ENCODE measurements at places on chromosomes 3 and 15.

GRCh38 chr3:76644305-76644675, 395.6 kb upstream of the ROBO2 start:
- no peak for DNase-seq

- DNase-seq = no peak
Observed at GRCh38 chr3:177807150-177807875, 610.0 kb upstream of the TBL1XR1 start.

DNA sequence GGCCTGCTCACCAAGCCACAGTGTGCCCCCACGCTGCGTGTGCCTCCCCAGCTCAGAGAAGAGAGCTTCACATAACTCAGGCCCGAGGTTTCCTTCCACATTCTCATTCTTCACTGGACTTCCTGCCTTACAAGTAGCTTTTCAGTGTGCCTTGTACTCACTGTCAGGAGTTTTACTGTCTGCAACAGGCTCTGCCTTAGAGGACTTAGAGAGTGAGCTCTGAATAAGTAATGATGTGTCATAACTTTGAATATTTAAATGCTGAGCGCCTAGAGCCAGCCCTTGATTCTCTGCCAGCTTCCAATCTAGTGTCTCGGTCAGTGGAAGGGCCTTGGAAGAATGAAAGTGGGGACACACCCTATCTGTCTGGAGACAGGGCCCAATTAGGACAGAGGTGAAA, 41.8 kb downstream of the ITGB5 start:
- no peak for DNase-seq

- DNase-seq = no peak
Observed at GRCh38 chr3:24088782-24089181, 143.7 kb downstream of the NR1D2 start.

- no peak for DNase-seq
Observed at GRCh38 chr3:184776916-184777315, 35.0 kb upstream of the VPS8 start.

- no peak for DNase-seq
Observed at GRCh38 chr15:74808840-74809229, 3.8 kb upstream of the LMAN1L start.

DNA sequence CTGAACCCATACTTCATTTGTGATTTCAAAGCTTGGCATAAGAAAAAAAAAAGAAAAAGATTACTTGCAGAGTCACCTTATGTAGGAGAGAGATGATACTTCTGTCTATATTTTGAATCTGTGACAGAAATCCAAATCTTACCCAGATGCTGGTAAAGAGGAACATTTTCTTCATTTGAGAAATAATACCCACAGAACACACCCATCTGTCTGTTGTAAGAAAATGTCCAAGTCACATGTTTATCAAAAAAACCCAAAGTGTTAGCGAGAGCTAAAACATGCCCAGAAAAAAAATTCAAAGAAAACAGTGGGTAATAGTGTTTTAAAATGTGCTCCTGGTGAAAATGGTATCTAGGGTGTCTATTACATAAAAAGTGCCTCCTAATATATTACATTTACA, 18.0 kb upstream of the RAP2B start:
- no peak for DNase-seq

DNA sequence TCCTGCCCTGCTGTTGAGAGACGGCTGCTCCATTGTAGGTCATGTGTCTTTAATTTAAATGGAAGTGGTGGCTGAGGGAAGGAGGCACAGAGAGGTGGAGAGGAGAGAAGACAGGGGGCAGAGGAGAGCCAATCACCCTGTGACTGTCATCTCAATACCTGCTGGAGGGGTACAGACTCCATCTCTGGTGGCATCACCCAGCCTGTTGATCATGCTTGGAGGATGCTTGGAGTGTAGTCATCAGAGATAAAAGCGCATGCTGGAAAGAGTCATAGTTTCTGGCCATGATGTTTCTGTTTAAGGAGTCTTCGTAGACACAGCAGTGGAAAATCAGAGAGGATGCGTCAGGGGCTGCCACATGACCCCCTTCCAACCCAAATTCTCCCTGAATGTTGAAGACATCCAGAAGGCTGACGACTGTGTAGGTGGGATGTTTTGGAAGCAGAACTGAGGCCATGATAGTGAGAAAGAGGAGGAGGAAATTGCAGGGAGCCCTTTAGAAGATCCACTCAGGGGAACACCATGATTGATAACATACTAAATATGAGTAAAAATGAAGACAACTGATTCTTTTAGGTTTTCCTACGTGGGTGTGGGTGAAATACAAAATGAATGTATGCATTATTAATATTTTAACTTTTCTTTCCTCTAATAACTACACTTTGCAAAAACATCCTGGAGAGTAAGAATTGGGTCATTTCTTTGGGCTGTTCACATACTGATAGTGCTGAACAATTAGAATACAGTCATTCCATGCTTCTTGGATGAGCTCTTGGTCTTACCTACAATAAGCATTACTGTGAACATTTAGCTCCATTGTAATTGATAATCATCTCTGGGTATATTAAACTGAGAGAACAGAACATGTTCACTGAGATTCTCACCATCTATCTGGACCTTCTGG, 210.6 kb upstream of the ATP10A start:
- no peak for DNase-seq

- no peak for DNase-seq
Observed at GRCh38 chr3:24640330-24640877, 145.8 kb upstream of the THRB start.

- DNase-seq = no peak
Observed at GRCh38 chr3:13053420-13053819, 19.8 kb downstream of the IQSEC1 start.

- no peak for DNase-seq
Observed at GRCh38 chr3:31456373-31456772, 76.4 kb upstream of the STT3B start.

DNA sequence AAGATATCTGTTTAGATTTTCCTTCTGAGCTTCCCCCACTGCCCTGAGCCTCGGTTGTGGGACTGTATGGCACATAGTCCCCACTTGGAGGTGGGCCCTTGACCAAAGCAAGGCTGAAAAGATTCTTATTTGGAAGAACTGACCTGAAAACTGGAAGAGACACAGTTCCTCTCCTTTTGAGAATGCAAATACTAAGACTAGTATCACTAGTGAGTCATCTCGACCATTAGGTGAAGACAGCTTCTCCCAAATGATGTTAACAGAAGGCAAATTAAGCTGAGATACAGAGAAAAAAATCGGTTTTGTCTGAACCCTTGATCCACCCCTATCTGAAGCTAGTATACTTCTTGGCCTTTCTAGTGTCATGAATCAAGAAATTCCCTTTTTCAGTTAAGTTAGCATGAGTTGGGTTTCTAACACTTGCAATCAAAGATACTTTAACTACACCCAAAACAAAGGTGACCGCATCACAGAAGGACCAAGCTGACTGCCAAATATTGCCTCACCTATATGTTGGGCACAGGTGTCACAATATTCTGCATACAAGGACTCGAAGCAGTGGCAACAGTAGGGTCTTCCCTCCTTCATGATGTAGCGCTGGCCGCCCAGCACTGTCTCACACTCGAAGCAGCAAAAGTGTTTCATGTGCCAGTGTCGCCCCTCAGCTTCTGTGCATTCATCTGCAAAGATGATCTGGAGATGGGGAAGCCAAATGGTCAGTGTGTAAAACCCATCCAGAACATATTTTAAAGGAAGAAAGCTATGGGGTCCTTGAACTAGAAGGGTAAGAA, 72.4 kb downstream of the PRICKLE2 start:
- no peak for DNase-seq

DNA sequence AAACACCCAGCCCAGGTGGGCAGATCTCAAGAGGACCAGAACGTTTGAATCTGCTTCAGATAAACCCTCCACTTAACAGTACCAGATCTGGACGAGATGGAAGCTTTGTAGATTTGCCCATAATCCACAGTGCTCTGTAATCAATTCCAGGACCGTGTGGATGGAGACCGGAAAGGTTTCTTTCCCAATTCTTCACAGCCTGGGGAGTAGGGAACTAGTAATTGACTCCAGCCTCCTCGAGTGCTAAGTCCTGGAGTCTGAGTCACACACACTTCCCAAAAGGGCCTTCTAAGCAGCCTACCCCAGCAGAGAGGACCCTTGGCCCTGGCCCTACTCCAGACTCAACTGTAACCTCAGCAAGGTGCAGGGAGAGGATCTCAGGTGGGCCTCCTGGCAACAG, 56.2 kb upstream of the TSEN2 start:
- DNase-seq = no peak

GRCh38 chr15:47431501-47431900, 285.8 kb upstream of the SEMA6D start:
- DNase-seq = no peak

- no peak for DNase-seq
Observed at GRCh38 chr3:44237665-44238064, 4.0 kb upstream of the TOPAZ1 start.

DNA sequence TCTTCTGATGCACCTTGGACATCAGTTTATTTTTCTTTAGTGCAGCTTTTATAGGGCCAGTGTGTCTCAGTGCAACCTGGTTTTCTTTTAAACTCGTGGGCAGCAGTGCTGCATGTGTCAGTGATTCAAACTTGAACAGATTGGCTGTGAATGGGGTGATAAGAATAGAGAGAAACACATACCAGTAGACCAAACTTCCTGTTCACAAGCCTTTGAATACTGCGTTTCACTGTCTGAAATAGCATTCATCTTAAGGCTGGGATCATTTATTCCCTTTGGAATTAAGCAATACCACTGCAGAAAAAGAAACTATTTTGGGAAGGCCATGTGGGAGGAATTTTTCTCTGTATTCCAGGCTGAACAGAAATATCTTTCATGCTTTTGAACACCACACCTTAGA, 51.7 kb downstream of the PHLDB2 start:
- no peak for DNase-seq

DNA sequence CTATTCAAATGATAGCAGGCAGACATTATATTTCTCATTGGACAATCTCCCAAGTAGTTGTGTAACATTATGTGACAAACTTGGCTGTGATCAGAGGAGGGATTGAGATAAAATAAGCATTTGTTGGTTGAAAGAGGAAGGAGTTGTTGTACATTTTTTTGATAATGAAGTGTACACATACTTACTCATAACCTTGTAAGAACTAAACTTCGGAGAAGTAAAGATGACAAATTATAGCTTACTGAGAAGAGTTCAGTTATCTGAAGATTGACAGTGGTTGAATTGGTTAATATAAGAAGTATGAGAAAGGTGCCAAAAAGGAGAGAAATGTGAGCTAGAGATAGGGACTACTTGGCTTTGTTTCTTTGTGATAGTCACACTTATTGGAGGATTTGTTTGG, 32.6 kb downstream of the STT3B start:
- no peak for DNase-seq

DNA sequence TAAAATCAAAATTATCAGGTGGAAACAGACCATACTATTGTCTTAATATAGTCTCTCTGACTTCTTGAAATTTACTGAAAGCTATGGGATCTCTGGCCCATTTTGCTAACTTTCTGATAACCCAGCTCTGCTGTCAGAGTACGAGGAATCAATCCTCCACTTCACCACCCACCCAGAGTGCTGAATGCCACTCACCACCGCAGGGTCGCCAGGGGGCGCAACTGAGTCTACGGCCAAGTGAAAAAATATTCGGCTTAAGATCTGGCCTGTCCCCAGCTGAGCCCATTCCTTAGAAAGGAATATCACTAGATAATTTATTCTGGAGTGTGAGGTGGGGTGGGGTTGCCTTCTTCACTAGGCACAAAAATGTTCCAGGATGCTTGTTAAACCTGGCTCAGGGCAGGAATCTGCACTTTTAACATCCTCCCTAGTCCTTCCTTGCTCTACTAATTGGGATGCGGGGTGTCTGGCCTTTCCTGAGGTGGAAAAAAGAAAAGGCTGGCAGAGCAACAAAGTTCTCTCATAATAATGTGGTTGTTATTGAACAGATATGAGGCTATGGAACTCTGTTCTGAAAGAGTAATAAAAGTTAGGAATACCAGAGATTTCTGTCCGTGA, 520.6 kb downstream of the MFSD1 start:
- DNase-seq = no peak

GRCh38 chr15:99348412-99348811, 97.1 kb downstream of the LRRC28 start:
- no peak for DNase-seq

- no peak for DNase-seq
Observed at GRCh38 chr3:186268616-186269448, 93.2 kb downstream of the DGKG start.

DNA sequence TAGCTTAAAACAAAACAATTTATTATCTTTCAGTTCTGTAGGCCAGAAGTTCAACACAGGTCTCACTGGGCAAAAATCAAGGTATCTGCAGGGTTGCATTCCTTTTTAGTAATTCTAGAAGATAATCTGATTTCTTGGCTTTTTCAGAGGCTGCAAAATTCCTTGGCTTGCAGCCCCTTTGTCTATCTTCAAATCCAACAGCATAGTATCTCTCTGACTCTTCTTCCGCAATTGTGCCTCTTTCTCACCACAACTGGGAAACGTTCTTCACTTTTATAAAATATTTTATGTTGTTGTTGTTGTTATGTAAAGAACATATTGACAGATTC, 218.7 kb downstream of the STXBP5L start:
- no peak for DNase-seq

- no peak for DNase-seq
Observed at GRCh38 chr3:63950698-63951097, 38.5 kb upstream of the SCAANT1 start.

DNA sequence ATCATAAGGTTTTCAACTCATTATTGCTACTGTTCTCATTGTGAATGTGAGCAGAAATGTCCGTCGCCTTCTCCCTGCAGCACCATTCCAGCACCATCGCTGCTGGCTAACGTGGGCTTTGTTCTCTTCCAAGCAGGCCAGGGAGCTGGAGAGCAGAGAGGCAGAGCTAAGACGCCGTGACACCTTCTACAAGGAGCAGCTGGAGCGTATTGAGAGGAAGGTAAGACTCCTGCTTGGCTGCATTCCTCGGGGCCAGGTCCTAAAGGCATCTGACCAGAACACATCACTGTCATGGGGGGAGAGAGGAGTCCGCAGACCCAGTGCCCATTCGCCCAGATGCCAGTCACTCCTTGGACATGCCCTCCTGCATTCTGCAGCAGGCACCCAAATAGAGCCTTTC, 130.4 kb upstream of the PLXNA1 start:
- DNase-seq = no peak

DNA sequence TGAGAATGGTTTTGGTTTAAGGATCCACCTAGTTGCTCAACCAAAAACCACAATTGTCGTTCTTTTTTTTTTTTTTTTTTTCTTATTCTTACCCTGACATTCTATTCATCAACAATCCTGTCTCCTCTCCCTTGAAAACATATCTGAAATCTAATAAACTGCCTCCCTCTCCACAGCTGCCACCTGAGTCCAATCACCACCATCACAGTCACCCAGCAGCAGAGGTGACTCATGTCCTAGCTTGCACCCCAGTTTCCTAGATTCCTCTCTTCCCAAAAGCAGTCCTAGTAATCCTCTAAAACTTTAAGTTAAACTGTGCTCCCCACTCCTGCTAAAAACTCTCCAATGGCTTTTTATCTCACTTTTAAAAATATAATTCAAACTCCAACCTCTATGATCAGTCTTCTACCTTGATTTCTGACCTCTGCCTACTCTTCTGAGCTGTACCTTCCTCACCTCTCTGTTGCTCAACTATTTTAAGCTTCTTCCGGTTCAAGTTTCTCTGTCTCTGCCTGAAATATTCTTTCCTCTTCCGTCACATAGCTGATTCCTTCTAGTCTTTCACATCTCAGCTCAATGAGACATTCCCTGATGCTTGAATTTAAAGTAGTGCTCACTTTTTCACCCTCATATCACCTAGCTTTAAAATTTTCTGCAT, 33.7 kb upstream of the RBMS3 start:
- no peak for DNase-seq
